NCI-H1436 treated with DMSO at 0.1 percent for 48 hours (cell line): ENCODE measurements at places on chromosomes 5 and 9.

GRCh38 chr9:109767404-109767803 lies 12.6 kb upstream of the PALM2AKAP2 start:
- no peak for DNase-seq

GRCh38 chr9:109923471-109923760 lies 143.4 kb downstream of the PALM2AKAP2 start:
- DNase-seq = no peak

DNA sequence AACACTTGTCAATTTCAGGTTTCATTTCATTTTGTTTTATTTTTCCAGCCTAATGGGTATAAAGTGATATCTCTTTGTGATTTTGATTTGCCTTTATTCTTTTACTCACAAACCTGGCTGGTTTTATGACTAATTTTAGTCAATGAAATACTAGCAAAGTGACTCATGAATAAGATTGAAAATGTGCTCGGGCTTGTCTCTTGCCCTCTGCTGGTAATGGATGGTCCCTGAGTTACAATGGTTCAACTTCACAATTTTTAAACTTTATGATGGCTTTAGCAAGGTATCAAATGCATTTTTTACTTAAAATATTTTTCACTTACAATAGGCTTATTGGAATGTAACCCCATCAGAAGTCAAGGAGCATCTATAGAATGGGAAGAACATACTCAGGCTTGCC lies 431.4 kb upstream of the CCNG1 start:
- no peak for DNase-seq

DNA sequence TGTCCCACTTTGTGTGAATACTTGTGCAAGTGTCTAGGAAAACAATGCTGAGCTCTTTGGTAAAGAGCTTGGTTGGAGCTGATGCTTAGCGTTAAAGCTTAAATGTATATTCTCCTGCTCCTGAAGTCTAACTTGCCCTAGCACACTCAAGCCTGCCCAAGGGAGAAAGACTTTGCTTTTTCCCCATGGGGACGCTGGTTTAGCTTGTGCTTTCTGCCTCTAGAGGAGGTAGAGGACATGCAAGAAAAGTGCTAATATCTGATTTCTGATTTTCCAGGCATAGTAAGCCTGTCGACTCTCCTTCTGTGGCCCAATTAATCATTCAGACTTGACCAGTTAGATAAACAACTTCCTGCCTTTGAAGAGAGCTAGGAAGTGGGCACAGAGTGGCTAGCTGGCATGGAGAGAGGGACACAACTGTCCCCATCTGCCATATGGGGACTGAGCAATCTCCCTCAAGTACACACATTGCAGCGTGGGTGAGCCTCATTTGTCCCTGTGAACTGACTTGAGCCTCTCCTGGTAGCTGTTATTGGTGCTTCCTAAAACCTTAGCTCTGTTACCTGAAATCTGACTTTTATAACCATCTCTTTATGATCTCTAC lies 348.4 kb downstream of the BRINP1 start:
- DNase-seq = no peak

DNA sequence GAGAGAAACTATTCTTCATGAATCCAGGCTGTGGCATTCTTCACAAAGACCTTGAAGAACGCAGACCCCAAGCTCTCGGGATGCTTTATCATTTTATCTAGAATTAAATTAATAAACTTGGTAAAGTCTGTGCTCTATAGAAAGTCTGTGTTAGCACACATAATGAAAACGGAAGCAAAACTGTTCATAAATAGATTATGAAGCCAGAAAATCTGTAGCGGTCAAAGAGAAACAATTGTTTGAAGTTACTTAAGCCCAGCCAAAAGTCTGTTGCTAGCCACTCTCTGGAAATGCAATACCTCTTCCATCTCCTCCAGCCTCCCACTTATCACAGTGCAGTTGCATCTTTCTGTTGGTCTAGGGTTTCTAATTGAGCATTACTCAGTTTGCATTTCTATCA lies 375.9 kb downstream of the KIF4B start:
- DNase-seq = no peak

GRCh38 chr9:108857572-108857971 lies 1.8 kb upstream of the ACTL7B start:
- DNase-seq = no peak

- DNase-seq = no peak
Measured at GRCh38 chr5:127969651-127970050, 113.9 kb upstream of the SLC12A2 start.

DNA sequence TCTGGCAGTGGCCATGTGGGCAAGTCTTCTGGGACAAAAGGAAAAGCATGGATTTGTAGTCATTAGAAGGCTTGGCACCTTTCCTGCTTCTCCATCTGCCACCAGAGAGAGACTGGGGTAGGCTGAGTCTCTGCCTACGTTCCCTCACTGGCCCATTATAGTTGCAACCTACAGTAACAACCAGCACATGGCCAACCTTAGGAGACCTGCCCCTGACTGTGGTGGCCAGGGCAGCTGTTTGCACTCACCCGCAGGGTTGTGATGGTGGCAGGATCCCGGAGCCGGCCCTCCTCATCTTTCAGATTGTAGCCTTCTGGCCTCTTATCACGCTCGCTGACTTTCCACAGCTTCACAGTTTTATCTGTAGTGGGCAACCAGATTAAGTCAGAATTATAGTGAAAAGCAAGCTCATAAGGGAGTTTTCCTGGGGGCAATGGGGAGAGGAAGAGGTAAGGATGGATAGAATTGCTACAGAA lies 174.9 kb upstream of the GPR151 start:
- DNase-seq = no peak

DNA sequence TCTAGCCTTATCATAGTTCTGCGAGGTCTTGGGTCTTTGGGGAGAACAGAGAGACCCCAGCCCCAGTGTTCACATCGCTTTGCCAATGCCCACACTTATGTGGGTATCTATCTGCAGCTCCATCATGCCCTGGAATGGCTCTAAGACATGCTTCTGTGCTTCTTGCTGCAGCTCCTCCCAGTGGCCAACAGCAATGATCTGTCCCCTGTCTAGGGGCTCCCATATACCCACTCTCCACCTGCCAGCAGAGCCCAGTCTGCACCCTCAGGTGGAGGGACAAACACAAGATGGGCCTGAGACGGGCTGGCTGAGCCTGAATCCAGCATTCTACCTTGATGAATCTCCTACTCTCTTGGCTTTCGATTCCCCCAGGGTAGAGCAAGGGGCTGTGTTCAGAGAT lies 14.6 kb upstream of the DAP start:
- DNase-seq = no peak

DNA sequence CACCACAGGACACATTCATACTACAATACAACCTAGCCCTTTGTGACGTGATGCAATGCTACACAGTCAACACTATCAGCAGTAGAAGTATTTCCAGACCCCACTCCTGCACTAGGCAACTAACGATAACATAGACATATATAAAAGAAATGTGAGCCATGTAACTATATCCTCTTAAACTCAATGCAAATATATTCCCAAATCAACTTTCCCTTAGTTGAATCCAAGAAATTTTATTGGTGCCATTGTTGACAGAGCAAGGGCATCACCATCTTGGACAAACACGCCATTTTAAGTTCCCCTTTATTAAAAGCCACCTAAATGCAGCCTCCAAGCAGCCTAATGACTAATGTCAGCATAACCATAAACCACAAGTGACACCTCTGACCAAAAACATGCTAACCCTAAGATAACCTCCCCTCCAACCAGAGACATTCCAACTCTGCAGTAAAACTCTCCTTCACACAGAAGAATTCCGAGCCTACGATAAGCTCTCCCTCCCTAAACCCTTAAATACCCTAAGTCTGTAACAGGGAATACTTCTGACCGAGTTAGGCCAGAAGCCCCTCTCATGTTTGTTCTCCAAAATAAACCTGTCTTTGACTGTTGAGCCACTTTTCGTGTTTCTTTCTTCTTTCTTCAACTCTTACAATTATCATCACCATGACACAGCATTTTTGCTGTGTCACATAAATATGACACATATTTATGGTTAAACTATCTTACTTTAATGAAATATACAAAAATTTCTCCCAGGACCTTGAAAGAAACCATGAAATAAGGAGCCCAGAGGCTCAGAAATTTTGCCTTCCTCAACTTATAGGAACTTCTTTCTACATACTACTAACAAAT lies 1497.8 kb downstream of the EFNA5 start:
- DNase-seq = no peak

- DNase-seq = no peak
Measured at GRCh38 chr9:129880654-129881546, 45.6 kb downstream of the USP20 start.

- DNase-seq = no peak
Measured at GRCh38 chr5:57032151-57032551, 80.2 kb upstream of the MIER3 start.

GRCh38 chr5:169909945-169910344 lies 70.3 kb downstream of the INSYN2B start:
- DNase-seq = no peak

- no peak for DNase-seq
Measured at GRCh38 chr9:127910613-127911205, 6.1 kb downstream of the ST6GALNAC4 start.

DNA sequence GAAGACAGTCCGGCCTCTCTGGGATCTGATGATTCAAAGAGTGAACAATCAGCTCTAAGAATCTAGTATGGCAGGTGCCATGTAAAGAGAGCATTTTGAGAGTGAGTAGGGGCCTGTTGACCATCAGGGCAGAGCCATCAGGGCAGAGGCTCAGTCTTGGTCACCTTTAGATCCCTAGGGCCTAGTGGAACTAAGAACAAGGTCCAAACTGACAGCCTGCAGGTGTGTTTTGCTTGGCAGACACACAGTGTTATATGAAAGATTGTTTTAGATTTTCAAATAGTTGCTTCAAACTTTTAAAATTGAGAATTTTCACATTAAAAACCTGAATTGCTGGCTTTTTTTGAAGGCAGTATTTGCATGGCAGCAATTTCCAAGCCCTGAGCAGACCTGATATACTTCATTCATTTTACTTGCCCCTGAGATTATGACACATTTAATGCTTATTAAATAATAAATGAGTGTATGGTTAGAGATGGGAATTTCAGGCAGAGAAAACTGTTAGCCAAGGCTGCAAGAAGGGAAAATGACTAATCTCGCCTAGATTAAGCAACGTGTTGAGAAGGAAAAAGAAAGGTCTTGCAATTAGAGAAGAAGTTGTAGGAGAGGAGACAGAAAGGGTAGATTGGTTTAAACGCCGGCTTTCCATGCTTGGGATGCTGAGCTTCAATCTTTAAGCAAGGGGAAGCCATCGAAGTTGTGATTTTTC lies 279.6 kb downstream of the ARRDC3 start:
- DNase-seq = no peak

DNA sequence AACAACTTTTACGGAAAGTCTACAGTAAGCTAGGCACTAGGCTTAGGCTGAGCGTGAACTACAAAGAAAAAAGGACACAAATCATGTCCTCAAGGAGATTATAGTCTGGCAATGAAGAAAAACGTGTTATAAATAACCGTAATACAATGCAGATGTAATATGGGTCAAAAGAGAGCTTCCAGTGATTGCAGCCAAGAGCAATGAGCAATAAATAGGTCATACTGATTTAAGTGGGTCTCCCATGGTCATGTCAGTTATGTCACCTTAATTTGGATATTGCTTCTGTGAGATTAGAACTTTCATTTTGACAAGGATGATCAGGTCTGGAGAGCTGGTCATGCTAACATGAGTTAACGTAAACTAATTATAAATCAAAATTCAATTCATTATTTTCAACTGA lies 158.6 kb upstream of the GNA14 start:
- no peak for DNase-seq

DNA sequence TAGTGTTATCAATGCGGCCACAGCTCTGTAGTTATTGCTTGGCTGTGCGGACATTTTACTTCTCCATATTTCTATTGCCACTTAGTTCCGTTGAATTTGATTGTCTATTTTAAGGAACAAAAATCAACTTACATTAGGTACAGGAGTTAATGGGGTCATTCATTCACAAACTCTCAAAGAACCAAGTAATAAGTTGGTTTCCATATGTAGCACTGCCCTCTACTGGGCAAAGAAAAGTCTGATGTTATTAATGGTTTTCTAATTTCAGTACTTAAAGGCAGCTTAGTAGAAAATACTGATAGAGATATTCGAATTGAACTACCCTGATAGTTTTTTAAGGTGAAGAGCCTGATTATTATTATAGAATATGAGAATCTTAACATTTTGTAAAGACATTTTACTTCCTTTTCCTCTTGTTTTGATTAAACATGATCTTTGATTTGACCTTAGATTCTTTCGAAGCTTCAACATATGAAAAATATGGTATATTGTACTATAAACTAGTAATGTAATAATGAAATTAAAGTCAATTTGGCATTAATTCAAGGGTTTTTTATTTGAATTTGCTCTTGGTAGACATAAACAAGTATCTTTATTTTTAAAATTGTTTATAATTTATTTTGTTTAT lies 119.5 kb upstream of the CTNND2 start:
- DNase-seq = no peak

DNA sequence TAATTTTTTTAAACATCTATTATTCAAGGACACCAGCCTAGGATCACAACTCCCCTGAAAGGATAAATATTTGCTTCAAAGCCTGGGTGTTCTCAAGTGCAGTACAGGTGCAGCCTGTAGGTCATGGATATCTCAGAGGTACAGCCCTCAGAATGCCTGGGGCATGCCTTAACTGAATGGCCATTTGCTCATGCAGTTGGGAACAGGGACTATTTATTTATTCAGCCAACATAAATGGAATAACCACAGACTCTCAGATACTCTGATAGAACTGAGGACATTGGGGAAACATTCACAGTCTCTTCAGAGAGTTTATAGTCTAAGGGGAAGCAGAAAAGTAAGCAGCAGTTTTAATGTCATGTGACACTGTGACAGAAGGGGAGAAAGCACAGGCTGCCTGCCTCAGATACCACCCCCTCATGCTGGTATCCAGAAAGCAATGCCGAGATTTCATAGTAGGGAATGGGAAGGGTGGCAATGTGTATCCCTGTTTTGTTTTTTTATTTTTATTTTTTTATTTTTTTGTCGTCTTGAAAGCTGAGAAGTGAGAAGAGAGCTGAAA lies 112.6 kb downstream of the MACIR start:
- no peak for DNase-seq

DNA sequence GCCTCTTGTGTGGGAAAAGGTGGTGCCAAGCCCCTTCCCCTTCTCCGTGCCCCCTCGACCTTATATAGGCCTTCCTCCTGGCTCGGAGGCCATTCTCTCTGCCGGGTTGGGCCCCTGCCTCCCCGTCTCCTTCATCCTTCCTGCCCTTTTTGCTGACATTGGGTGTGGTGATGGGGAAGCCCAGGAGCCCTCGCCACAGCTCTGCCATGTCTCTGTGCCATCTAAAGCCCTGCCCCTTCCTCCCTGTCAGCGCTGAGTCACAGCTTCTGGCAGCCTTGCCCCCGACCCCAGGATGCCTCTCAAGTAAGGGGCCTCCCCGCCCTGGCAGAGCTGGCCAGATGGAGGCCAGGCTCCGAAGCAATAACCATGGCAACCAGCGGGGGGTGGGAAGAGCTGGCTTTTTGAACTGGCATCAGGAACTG lies 30.4 kb downstream of the JADE2 start:
- DNase-seq = no peak

- DNase-seq = no peak
Measured at GRCh38 chr5:64811050-64811640, 42.4 kb downstream of the CWC27 start.

- DNase-seq = no peak
Measured at GRCh38 chr5:89471115-89471514, 588.1 kb upstream of the MEF2C start.
